ENCODE measurements at places on chromosomes 6 and 20.

DNA sequence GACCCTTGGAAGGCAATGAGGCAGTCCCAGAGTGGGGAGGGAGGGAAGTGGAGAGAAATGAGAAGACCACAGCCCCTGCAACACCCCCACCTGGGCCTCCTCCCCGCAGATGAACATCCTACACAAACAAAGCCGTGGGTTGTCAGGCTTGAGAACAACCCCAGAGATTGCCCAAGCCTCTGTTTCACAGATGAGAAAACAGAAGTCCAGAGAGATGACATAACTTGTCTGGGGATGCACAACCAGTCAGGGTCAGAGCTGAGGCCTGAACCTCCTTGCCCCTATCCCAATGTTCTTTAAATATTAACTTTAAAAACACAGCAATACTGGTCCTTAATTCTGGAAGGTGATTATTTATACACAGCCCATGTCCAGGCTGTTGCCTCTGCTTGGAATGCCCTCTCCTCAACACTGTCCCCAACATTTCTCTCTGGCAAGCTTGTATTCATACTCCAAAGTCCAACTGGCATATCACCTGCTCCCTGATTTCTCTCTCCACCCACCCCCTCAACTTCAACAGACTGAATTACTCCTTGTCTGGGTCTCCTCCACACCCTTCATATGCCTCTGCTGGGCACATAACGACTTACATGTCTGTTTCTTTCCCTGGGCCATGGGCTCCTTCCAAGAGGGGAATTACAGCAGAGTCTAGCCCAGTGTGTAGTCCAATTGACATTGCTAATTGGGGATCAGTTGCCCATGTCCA is 135.5 kb upstream of the LRFN2 start:
- no peak for DNase-seq

- DNase-seq: no peak
Observed at GRCh38 chr6:73455865-73456629, 4.0 kb upstream of the CGAS start.

- no peak for DNase-seq
Observed at GRCh38 chr6:107361753-107362604, 97.4 kb downstream of the PDSS2 start.

DNA sequence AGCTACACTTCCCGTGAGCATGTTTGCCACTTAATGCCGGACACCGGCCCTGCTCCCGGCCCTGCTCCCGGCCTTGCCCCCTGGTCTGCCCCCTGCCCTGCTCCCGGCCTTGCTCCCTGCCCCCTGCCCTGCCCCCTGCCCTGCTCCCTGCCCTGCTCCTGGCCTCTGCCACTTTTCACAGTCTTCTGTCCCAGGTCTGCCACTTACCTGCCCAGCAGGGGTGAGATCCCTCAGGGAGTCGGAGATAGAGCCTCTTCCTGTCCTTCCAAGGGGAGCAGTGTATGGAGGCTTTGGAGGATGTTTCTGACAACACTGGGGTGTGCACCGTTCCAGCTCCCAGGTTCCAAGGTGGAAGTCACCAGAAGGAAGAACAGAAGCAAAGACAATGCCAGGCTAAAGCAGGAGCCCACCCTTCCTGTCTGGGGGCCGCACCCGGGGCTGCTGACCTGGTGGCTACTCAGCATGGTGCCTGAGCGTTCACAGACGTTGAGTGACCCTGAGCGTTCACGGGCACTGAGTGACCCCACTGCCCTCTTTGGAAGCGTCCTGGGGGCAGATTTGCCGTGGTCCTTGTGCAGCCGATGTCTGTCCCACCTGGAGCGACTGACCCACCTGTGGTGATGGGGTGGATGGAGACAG is 199.8 kb downstream of the DLL1 start:
- no peak for DNase-seq

GRCh38 chr20:44773070-44773829 is 27.6 kb downstream of the KCNK15 start:
- no peak for DNase-seq

DNA sequence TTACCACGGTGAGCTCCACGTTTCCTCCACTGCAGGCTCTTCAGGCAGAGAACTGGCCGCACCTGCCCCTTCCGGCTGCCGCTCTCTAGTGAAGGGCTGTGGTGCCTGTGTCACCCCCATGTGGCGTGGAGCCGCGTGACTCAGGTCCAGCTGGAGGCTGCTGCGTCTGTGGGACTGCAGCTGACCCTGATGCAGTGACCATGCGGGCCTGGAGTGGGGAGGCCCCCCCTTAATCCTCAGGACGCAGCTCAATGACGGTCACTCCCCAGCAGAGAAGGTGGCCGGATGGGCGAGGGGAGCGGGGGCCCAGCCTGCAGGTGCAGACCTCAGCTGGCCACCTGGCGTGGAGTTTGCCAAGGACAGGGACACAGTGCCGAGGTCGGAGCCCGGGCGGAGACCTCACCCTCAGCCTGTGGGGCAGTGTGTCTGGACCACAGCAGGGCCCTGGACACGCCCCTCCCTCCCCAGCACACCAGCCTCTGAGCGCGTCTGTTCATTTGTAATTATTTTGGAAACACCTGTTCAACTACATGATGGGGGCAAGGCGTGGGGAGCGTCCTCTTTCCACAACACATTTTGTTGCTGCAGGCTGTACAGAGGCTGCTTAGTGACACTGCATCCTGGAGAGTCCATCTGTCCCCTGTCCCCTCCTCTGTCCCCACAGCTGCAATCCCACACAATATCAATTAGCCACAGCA is 10.7 kb downstream of the BHLHE23 start:
- no peak for DNase-seq

DNA sequence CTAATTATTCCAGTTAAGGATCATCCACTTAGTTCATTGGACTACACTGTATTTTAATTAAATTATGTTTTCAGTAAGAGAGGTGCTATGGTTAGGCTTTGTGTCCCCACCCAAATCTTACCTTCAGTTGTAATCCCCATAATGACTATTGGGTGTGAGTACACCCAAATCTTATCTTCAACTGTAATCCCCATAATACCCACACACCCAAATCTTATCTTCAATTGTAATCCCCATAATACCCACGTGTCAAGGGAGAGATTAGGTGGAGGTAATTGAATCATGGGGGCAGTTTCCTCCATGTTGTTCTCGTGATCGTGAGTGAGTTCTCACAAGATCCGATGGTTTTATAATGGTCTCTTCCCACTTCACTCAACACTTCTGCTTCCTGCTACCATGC is 208.0 kb upstream of the PHACTR1 start:
- DNase-seq: no peak

DNA sequence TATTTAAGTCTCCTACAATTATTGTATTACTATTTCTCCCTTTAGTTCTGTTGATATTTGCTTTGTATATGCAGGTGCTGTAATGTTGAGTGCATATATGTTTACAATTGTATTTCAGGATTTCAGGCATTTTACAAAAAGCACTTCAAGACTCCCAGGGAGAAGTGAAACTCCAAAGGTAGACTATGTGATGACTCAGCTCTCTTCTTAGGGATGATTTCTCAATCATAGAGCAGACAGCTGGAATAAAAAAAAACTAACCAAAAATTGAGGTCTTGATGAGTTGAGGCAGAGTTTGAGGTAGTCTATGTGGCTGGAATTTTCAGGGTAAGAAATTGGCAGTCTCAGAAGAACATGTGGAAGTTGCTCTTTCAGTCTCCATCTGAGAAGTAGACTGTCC is 786.1 kb downstream of the TFAP2A start:
- no peak for DNase-seq

DNA sequence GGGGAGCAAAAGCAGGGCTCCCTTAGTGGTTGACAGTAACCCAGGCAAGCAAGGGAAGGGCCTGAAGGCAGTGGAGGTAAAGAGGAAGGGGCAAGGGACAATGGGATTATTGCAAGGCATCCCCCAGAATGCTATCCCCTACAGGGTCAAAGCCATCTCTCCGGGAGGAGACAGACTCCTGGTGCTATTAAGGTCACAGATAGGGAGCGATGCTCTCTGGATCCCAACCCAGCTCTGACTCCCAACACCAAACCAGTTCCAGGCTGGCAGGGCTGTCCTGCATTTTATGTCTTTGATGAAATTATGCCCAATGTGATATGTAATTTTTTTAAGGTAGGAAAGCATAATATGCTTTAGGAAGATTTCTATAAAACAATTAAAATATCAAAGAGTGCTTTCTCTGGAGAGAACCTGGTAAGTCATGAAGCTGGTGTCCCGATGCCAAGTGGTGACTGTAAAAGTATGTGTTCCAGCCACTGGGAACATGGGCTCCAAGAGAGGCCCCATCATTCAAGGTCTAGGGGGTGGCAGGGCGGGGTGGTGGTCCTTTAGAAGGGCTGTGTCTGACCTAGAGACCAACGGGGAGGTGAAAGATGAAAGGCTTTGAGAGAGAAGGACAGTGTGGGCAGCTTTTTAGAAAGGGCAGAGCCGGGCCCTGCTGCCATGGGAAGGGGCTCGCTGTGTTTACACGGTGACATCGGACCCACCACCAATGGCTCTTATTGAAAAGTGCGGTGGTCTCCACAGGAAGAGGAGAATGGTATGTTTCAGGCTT is 276.5 kb downstream of the CDC5L start:
- no peak for DNase-seq

DNA sequence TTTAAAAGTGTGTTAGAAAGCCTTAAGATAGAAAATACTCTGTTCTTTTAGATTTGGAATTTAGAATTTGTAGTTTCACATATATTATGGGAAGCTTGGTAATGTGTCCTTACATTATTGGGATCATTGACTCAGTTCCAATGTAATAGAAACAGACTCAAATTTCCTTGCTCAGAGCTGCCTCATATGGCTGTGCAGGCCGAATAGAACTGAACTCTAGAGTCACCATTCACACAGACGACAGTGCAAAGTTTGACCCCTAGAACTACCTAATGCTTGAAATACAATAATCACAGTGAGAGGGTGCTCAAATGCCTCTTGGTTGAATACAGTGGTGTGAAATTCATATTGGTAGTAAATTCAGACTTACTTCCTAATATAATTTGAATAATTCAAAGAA is 482.7 kb upstream of the CITED2 start:
- DNase-seq: no peak

GRCh38 chr20:62860924-62861691 is 514 bp downstream of the TCFL5 start:
- DNase-seq: no peak
